Stimulated activated CD4-positive, alpha-beta T cell treated with anti-CD3 and anti-CD28 coated beads, Interleukin-2, amount 100 ng/mL, for 4 hours (primary cell): ENCODE measurements at places on chromosomes 1 and 21.

DNA sequence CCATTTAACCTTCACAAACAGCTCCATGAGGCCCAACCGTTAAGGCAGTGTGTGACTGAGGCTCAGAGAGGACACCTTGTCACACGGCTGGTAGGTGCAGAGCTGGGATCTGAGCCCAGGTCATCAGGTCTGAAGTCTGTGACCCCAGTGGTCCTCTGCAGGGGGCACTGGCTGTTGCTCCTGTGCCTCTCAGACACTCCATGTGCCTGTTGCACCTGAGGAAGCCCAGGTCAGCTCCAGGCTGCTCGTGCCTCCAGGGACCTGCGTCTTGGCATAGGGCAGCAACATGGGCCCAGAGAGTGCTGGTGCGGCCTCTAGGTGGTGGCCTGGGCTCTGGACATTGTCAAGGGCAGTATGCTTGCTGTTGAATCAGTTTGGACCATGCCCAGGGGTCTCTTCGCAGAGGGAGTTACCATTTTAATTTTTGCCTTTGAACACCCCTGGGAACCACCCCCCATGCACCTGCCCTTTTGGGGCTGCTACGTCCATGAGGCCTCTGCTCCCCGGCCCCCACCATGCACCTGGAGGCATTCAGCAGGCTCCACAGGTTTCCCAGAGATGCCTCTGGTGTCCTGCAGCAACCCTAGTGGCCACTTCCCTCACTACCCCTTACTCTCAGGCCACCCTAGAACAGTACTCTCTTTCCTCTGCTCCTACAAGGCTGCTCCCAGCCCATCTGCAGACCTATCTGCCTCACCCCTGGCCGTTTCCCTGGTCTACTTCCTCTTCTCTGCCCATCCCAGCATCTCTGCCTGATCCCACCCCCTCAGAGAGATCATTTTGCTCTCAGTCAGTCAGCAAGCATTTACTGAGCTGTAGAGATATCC, 25.2 kb upstream of the EPS8L3 start:
- DNase-seq: no peak

GRCh38 chr1:62207187-62207586, 12.5 kb downstream of the L1TD1 start:
- no peak for DNase-seq

DNA sequence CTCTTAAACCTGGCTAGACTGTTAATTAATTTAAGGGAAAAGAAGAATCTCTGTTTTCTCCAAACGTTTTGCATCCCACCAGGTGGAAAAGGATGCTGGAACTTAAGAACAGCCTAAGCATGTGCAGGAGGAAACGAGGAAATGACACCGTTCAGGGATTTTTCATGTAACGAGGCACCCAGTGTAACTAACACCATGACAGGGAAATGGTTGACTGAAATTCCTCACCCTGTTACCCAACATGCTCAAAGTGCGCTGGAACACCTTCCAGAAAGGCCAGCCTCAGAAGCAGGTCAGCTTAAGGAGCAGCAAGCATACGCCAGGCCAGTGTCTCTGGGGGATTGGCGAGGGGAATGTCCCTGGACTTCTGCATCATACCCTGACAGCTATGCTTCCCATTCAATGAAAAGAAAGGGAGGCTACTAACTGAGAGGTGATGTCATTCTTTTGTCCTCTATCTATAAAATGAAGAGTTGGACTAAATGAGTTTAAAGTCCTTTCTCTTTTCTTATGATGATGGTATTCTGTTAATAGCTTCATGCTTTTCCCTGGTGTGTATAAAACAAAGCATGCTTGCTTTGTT, 21.6 kb downstream of the TNN start:
- no peak for DNase-seq

GRCh38 chr1:32272557-32273390, 19.1 kb upstream of the HDAC1 start:
- peak; percentile 46 for DNase-seq

GRCh38 chr1:80375662-80376061, 1369.1 kb upstream of the ADGRL4 start:
- no peak for DNase-seq

- no peak for DNase-seq
Measured at GRCh38 chr1:182643699-182644098, 39.5 kb upstream of the RGS16 start.

GRCh38 chr1:86388777-86389176, 7.3 kb downstream of the ODF2L start:
- DNase-seq: no peak

GRCh38 chr1:110465038-110465813, 14.3 kb downstream of the PROK1 start:
- DNase-seq: no peak

DNA sequence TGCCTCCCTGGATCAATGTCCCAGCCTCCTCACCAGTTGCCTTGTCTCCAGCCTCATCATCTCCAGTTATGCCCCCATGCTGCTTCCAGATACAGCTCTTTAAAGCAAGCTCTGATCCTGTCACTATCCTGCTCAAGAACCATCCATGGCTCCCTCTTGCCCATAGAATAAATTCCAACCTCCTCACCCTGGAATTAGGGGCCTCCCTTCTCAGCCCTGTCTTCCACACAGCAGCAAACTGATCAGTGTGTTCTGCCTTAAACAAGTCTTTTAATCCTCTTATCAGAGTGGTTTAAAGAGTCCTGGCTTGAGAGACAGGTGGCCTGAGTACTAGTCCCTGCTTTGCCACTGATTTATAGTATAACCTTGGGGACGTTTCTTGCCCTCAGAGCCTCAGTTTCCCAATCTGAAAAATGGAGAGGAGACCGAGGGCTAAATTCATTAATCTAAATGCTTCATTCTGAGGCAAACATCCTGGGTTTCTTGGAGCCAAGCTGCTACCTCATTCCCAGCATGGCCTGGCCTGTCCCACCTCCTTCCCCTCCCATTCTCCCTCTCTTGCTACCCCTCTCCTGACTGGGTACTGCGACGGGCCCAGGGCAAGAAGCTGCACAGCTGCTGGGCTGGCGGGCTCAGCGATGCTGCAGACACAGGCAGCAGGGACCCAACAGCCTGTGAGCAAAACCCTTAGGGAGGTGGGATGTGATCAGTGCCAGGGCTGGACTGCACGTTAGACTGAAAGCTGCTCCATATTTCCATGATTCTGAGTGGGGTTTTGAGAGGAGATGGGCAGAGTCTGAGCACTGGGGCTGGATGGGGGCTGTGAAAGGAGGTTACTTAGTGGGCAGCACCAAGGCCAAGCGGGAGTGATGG, 221.4 kb downstream of the PTPRU start:
- DNase-seq: no peak

DNA sequence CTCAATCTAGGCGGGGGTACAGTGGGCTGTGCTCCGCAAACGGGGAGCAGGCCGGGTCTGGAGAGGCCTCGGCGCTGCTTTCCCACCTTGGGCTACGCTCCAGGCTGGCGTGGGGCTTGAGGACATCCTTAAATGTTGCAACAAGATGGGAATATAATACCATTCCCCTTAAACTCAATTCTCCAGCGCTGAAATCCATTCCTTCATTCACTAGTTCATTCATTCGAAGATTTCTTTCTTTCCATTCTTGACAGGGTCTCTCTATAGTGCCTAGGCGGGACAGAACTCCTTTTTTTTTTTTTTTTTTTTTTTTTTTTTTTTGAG, 261 bp upstream of the DPM3 start:
- no peak for DNase-seq

GRCh38 chr1:35449334-35450008, 107.7 kb downstream of the KIAA0319L start:
- DNase-seq: no peak

- DNase-seq: peak; percentile 50
Measured at GRCh38 chr1:46246548-46247435, 771 bp upstream of the RAD54L start.
